ENCODE measurements at places on chromosomes 12 and 14. TPM values are rescaled to one million over a fixed set of nuclear protein-coding genes. Genes with fewer than 3 reads are reported as not detected.

GRCh38 chr12:110165540-110166159, 41.5 kb downstream of the IFT81 start:
- no peak for DNase-seq

DNA sequence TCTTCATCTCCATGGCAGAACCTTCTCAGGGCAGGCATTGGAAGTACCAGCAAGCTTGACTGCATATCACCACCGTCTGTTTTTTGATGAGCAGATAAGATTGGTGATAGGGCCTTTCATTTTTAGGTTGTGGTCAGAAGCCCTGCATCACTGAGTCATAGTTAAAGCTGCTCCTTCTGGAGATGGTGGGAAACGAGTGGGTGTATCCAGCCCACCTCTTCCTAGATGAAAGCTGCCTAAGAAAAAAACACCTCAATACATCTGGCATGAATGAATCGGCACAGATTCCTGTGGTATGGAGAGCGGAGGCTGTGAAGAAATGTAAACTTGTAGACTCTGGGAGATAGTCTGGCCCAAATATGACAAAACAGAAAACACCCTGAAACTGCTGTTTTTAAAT, 248.7 kb upstream of the EGLN3 start:
- no peak for DNase-seq

- DNase-seq: no peak
These were observed 5.0 kb upstream of the TFCP2 start for GRCh38 chr12:51177897-51178296.

DNA sequence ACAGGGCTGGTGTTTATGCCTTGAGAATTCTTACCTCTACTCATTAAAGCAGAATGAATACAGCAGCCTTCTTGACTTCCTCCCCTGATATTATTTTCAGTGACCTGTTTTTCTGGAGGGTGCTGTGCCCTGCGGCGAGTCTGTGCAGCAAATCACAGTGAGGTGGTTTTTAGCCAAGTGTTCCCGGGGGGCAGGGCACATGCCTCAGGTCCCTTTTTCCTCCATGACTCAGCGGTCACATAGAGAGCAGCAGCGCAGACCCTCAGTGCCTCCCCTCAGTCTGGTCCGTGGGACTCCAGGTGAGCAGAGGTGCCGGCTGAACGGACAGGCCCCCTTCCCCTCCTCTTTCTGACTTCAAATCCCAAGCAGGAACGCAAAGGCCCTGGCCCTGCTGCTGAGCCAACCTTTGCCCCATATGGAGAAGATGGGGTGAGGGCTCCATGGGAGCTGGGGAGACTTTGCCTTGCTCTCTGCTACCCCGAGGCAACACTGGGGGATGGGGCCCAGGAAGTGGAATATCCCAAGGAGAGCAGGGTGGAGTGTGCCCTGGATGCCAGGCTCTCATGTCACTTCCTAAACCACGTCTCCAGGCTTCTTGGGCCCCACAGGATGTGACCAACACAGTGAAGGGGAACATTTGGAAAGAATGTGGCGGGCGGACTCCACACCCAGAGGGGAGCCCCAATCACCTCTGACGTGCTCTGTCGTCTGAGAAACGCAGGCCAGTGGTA, 90.0 kb downstream of the DHRS2 start:
- no peak for DNase-seq

DNA sequence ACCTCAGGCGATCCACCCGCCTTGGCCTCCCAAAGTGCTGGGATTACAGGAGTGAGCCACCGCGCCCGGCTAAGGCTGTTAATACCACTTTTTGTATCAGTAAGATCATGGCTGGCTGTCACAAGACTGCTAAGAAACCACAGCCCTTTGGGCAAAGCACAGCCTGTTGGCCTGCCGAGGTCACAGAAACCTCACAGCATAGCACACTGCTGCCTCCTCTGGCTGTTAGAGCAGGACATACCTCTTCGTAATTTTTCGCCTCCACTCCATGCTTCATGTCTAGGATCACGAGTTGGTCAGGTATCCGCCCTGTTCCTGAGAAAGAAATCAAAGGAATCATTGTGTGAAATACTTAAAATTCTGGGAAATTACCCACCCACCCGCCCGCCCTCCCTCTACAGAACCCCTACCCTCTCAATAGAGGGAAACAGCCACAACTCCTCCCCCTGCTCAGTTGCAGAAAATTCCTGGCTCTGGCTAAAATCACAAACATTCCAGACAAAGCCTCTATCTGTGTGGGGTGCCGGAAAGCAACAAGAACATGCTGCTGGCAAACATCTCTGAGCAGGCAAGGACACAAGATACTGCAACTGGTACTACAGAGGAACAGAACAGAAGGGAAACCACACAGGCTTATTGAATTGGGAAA, 20.7 kb upstream of the NEK9 start:
- no peak for DNase-seq

DNA sequence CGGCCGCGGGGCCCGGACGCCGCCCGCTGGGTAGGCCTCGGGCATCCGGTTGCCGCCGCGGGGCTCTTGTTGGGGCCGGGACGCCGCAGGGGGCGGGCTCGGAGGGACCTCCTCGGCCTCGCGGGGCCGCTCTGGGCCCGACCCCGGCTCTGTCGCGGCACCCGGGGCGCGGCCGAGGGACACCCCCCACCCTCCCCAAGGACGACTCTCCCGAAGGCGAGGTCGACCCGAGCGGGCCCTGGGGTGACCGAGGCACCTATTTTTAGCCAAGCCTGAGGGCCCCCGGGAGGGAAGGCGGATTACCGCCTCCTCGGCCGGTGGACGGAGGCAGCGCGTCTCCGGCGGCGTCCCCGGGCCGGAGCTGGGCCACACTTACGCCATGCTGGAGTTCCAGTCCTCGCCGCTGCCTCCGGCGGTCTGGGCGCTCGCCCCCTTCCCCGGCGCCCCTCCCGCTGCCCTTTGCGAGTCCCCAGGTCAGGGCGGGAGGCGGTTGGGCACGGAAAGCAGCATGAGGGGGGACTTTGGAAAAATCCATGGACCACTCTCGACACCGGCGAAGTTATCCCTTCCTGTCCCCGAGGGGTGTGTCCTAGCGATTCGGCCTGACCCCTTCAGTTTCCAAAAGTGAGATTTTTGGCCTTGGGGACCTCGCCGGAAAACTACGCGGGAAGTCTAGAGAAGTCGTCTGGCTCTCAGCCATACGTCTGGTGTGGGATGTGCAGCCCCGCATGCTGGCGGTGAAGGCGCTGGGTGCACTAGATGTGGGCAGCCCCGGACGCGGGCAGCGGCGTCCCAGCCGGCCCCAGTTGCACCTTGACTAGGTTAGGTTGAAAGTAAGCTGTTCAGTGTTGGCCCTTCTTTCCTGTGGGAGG, 699 bp downstream of the KTN1 start:
- no peak for DNase-seq

The COL2A1 gene
- 1.4 TPM for total RNA-seq

The RAD52 gene
- total RNA-seq: 15.8 TPM

The ANG gene
- 1.9 TPM for total RNA-seq

The CLEC9A gene
- not detected for total RNA-seq

The DTX1 gene
- total RNA-seq: 0.44 TPM
